ENCODE measurements at places on chromosomes 7 and 10.

- no peak for DNase-seq
Observed at GRCh38 chr7:105017657-105018365, 3.8 kb downstream of the KMT2E start.

DNA sequence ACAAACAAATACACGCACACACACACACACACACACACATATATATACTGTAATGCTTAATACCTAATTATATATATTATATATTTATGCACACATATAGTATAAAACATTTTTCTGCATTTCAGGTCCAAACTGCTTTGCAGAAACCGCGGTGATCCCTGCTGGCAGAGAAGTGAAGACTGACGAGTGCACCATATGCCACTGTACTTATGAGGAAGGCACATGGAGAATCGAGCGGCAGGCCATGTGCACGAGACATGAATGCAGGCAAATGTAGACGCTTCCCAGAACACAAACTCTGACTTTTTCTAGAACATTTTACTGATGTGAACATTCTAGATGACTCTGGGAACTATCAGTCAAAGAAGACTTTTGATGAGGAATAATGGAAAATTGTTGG, 138.5 kb downstream of the VWC2 start:
- DNase-seq: no peak

GRCh38 chr7:100090527-100091410, 2.0 kb downstream of the COPS6 start:
- DNase-seq: no peak

DNA sequence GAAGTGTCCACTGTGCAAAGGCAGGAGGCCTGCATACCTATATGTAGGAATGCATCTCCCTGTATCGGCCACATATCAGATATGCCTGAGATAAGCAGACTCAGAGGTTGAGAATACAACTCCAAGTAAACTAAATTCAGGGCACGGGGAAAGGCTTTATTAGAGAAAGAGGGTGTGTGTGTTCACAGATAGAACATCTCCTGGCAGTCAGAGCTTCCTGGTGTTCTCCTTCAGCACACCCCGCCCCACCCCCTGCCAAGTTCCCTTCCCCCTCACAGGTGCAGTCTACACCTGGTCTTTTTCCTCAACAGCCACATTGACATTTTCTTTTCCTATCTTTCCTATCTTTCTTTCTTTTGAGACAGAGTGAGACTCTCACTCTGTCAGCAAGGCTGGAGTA, 17.1 kb downstream of the GBX1 start:
- no peak for DNase-seq

Data from fibroblast of skin of left quadriceps (primary cell).